Esophagus mucosa (tissue), 1 donor: ENCODE measurements at places on chromosomes 7 and 10. TPM values are rescaled to one million over a fixed set of nuclear protein-coding genes. Genes with fewer than 3 reads are reported as not detected.

DNA sequence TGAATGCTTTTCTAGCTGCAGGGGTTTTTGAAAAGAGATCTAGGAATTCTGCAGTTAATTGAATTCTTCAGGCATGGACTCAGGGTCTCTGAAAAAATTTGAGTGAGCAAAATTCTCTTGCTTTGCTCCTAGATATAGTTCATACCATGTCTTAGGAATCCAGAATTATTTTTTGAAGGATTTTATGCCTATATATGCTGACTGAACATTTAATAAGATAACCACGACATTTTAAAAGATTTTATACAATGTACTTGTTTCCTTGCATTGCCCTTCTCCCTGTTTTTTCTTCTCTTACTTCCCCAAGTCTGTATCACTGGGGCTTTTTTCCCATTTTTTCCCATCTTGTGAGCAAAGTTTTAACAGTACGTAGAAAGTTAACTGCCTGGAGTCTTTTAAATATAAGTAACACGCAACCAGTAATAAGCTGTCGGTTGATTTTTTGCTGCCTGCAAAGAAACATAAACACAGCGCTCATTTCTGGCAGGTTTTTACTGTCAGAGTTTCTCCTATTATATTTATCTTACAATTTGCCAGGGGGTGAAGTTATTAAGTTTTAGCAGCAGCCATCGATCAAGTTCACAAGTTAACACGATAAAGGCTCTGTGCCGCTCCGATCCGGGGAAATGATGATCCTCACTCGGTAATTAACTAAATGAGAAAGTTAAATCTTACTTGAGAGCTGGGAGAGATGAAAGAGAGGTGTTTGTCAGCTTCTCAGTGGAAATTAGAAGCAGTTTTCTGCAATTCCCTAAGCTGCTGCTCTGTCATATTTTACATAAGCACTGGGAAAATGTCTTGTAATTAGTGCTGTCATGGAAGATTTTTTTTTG is 81.0 kb downstream of the POLL start:
- no peak for ATAC-seq

DNA sequence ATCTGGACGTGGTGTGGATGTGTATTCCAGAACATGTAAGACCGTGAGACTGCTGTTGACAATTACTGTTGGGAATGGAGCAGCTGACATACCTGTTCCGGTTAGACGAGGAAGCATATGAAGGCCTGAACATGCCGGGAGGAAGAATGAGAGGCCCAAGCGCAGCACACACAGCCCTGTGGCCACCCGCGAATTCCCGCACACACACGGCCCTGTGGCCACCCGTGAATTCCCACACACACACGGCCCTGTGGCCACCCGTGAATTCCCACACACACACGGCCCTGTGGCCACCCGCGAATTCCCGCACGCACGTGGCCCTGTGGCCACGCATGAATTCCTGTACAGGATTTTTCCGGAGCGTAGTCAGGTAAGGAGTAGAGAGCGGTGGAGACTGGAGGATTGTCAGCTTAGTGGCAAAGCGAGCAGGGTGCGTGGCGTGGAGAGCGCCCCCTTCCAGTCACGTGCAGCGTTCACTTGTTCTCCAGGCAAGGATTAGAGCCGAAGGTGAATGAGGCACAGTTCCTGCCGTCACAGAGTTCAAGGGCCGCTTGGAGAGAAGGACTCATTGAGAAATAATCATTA is 9.5 kb upstream of the SUN1 start:
- ATAC-seq: peak; percentile 21

GRCh38 chr7:25215694-25216335 is 12.5 kb downstream of the NPVF start:
- ATAC-seq: peak; percentile 31

Gene NKX1-2
- total RNA-seq: 0.16 TPM

DNA sequence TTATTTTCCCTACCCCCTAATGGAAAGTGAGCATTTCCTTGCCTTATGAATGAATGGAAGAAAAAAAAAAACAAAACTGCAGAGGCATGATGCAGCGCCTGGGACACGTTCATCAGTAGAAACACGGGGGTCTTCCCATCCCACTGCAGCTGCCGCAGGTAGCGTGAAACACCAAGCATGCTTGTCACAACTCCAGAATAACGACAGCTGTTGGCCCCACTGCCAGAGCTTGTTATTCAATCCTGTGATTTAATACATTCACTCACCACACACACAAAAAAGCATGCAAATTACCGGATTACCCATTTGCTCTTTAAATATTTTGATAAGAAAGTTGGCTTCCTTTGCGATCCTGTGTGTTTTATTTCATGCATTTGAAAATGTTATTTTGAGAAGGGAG is 48.4 kb upstream of the GNA12 start:
- no peak for ATAC-seq

GRCh38 chr10:130048081-130048480 is 62.5 kb downstream of the C10orf143 start:
- ATAC-seq: no peak

DNA sequence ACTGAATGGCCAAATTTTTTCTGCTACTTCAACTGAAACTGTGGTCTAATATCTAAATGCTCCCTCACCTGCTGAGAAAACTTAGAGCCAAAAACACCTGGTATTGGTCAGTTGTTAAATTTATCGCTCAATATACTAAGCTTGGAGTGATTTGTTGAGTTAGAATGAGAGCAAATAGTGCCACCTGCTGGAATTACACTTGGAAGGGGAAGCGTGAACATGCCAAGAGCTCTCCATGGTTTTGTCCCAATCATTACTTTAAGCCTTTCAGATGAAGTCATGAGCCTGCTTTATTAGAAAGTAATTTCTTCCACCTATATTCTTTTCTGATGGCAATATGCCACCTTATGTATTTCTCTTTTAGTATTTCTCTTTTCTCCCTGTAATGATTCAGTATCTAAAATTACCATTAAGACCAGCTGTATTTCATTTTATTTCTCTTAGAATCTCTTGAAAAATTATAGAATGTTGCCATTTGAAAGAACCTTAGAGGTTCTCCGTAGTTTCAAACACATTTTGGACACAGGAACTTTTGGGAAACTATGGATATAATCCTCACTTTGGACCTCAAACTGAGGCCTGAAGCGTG is 447.8 kb upstream of the C7orf33 start:
- no peak for ATAC-seq

Gene RPEL1
- not detected for total RNA-seq

- no peak for ATAC-seq
Measured at GRCh38 chr7:31679574-31680305, 7.3 kb upstream of the PPP1R17 start.

DNA sequence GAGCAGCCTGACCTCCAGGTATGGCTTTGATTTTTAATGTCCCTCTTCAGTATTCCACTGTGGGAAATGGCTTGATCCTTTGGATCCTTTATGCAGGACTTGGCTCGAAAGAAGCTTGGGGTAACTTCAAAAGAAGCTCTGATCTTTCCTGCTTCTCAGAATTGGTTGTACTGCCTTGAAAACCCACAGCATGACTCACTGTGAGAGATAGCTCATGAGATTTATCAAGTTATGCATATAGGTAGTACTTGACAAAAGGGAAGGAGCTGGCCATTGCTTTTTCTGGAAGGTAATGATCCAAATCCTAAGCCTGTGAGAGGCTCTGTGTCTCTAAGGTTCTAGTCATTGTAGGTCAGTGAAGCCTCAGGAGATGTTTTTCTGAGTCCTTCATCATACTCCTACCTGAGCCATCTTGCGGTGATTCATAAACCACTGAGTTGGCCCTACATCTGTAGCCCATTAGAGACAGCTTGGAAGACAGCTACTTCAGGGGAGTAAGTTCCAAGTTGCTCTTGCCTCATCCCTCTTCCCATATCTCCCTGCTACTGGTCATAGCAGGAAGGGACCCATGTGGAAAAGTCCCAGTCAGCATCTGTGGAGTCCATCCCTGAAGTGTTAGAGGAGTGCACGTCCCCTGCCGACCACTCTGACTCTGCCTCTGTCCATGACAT is 36.7 kb upstream of the NFKB2 start:
- ATAC-seq: no peak

DNA sequence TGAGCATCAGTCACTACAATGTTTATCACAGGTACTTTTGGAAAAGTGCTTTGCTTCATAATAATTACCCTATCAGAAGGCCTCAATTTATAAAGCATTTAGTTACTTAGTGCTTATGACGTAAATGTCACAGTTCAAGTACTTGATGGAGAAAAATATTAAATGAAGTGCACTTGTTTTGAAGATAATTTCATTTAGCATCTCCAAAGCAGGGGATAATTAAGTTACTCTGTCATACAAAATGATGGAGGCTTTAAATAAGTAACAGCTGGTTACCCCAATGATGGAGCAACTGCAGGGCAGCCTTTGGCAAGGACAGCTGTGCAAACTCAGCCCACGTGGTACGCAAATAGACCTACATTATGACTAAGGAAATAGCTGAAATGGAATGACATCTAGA is 768.8 kb downstream of the GRM8 start:
- ATAC-seq: no peak

Gene WBP1L
- 19.6 TPM for total RNA-seq

DNA sequence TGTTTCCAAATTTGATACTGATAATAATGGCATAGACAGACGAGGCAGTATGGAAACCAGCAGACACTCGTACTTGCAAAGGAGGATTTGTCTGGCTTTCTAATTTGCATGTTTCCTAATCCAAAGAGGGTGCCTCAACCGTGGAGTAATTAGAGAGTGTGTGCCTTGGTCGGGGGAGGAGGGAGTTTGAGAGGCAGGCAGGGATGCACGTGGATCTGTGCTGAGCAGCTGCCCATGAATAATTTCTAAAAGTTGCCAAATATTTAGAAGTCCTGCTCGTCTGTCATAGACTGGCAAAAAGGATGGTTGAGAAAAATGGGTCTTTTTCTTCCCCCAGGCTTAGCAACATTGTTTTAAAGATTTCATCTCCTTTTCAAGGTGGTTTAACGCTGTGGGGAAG is 69.4 kb downstream of the PTPRE start:
- no peak for ATAC-seq

DNA sequence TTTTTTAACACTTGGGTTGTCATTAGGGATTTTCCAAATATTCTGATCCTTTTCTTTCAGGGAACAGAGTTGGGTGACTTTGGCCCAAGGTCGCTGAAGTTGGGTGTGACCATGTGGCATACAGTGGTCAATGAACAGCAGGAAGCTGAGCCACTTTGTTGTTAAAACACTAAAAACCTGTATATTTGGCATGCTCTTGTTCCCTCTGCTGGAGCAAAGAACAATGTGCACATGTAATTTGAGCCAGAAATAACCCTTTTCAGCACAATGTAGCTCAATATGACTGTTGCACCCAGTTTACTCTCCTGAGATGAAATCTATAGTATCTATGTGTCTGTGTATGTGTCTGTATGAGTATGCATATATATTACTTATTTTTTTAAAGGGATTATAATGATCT is 74.9 kb downstream of the ADCYAP1R1 start:
- no peak for ATAC-seq

GRCh38 chr7:40944981-40945585 is 757.8 kb downstream of the INHBA start:
- no peak for ATAC-seq

- no peak for ATAC-seq
Measured at GRCh38 chr10:68857005-68857404, 29.7 kb downstream of the STOX1 start.

DNA sequence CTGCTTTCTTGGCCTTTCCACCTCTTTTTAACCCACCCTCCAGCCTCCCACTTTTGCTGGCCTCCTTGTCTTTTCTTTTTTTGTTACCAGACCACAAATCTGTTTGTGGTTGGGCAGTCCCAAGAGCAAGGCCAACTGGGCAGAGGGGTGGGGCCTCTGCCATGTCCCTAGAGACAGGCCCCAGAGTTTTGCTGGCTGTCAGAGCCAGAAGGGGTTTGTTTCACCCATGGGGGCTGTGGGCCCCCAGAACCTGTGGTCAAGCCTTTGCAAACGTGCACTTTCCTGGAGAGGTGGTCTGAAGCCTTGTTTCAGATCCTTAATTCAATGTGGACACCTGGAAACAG is 10.3 kb downstream of the ZMIZ1 start:
- ATAC-seq: no peak

DNA sequence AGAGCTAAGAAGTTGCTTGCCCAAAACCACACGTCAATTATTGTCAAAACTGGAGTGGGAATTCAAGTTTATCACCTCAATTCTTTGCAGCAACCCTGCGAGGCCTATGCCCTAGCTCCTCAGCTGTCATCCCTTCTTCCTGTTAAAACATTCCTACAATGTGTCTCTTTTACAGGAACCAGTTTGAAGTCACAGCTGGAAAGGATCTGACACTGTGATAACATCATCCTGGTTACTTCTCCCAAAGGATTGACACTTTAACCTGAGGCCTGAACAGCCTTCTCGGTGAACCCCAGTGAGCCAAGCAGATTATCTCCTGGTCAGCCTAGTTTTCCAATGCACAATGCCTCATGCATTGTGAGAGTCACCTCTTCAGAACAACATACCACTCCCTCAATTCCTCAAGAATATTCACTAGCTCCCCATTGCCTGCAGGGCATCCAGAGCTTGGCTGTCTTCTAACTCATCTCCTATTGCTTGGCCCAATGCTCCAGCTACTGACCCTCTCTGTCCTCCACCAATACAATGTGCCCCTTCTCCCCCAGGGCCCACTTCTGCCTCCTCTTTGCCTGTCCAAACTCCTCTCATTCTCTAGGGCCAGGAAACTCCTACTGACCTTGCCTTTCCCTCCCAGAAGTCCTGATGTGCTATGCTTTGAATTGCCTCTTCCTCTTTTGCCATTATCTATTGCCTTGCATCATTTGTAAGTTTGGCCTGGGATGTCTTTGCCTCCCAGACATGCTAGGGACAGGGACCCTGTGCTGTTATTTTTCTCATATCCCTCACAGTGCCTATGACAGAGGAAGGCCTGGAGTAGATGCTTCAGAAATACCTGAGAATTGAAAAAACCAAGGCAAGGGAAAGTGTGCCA is 10.4 kb upstream of the DLG5 start:
- no peak for ATAC-seq

DNA sequence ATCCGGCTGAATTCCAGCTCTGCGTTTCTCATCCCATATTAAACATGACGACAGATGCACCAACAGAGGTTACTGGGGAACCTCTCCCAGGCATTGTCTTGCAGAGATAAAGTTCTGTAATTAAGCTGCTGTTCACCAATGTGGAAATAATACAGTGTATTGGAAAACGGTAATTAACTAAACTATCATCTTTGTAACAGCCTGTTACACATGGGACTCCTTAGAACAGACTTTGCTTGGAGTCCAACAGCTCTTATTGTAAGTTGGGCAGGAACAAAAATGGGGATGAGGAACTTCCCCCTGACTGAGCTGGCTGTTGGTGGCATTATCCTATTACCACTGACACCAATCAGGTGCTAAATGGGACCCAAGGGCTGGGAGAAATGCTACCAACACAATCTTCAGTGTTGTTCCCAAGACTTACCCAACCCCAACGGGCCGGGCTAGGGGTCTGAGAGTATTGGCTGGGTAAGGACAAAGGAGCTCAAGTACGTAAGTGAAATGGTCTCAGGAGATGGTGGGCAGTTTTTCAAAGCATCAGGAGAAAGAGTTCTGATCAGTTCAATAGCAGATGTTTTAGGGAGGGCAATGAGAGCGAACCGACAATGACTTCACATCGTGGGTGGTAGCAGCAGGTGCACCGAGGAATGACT is 759.4 kb downstream of the GRID1 start:
- ATAC-seq: no peak

Gene WNT8B
- total RNA-seq: not detected

- ATAC-seq: no peak
Measured at GRCh38 chr7:133837224-133837623, 289.9 kb upstream of the LRGUK start.
